ENCODE measurements at places on chromosomes 1 and 21.

- DNase-seq = no peak
Observed at GRCh38 chr1:9905010-9905409, 5.1 kb downstream of the CTNNBIP1 start.

GRCh38 chr21:44295163-44295573, 4.7 kb upstream of the PFKL start:
- DNase-seq = no peak

DNA sequence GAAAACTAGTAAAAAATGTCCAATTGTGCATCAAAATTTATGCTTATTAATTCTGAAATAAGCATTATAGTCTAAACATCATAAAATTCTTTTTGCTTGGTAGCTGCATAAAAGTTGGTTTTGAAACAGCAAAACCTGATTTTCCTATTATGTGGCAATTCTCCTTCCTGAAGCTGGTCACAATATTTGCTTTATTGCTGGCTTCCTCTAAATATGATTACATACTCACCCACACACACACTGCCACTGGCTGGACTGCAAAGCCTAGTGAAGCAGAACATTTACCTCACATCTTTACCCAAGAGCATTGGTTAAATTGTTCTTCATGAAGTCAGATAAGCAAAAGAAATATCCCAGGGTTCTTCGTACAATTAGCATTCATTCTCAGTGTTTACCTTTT, 103.0 kb downstream of the NR5A2 start:
- no peak for DNase-seq

DNA sequence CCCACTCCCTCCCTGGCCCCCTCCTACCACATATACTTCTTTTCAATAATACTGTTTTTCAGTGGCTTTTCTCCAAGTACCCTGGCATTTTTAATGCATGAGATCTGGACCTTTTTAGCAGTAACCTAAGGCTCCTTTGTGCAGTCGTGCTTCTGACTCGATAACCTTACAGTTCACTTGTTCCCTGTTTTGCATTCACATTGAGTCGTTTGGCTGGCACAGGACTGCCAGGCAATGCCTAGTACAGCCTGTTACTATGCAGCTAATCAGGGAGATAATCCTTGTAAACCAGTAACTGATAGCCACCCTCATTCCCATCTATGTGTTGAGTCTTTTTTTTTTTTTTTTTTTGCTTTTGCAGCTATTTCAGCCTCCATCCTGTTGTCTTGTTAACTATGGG, 3.7 kb downstream of the ATP1B1 start:
- DNase-seq = no peak

- DNase-seq = no peak
Observed at GRCh38 chr1:15344800-15345704, 64.6 kb upstream of the EFHD2 start.

DNA sequence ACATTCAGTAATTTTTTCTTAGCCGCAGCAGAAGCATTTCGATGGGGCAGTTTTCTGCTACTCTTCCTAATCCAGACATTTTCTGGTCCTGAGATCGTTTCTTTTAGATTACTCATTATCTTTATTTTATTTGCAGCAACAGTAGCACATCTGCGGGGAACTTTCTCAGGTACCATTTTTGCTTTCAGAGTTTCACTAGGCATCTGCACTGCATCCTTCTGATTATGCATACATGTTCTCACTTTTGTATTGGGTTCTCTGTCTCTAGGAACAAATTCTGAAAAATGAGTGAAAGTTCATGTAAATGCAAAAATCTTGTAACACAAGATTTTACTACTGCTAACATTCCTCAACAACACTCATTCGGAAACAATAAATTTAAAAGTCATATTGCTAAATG, 3.9 kb upstream of the PSMG1 start:
- no peak for DNase-seq

- DNase-seq = no peak
Observed at GRCh38 chr1:115432061-115432460, 94.0 kb upstream of the NGF start.

GRCh38 chr1:185213091-185213490, 56.1 kb downstream of the SWT1 start:
- DNase-seq = no peak

DNA sequence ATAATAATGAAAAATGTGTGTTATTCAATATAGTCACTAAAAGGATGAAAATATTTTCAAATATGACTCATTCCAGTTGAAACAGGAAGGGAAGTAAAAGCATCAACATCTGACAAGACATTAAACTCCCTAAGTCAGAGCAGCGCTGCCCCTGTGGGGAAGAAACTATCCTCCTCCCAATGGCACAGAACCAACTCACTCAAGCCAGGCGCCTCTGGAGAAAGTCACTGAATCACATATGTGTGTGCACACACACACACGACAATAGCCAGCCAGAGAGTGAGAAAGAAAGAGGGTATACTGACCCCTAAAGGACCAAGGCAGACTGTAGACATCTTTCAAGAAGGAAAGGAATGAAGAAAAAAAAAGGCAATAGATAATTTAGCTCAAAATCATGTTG, 126.9 kb downstream of the SETD4 start:
- no peak for DNase-seq

DNA sequence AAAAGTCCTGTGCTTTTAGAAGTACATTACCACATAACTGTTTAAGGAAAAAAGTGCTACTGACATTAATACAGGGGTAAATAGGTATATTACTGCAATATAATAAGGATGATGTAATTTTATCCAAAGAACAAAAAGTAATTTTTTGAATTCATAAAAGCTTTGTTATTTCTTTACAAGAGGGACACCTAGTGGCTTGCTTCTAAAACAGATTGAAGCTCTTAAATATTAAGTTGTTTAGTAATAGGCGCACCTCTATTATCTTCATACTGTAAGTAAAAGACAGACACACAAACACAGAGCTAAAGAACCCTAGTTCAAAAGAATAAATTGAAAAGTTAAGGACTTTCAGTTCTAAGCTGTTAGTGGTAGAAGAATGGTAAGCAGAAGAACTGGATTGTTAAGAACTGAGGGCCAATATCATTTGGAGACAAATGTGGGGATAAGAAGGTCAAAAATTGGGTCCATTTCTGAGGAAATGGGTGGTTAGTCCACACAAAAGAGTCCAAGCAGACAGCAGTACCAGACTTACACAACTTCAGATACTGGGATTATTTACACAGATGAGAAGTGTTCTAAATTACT, 15.4 kb downstream of the ZNHIT6 start:
- DNase-seq = no peak
